ENCODE measurements at places on chromosomes 5 and 9.

- DNase-seq = no peak
Measured at GRCh38 chr5:153903321-153903720, 135.4 kb downstream of the FAM114A2 start.

- DNase-seq = no peak
Measured at GRCh38 chr5:149674686-149675085, 55.4 kb upstream of the PPARGC1B start.

GRCh38 chr5:150245111-150245789, 44.3 kb downstream of the CAMK2A start:
- no peak for DNase-seq

GRCh38 chr5:168570490-168571328, 8.5 kb downstream of the PANK3 start:
- no peak for DNase-seq

Data from NCI-H187 (cell line).